ENCODE measurements at places on chromosomes 6 and 20.
A peak's percentile ranks its signal among the peaks of the same experiment; 100 is the strongest.

- DNase-seq: no peak
These were observed 2.6 kb downstream of the SIM1 start for GRCh38 chr6:100461917-100462705.

DNA sequence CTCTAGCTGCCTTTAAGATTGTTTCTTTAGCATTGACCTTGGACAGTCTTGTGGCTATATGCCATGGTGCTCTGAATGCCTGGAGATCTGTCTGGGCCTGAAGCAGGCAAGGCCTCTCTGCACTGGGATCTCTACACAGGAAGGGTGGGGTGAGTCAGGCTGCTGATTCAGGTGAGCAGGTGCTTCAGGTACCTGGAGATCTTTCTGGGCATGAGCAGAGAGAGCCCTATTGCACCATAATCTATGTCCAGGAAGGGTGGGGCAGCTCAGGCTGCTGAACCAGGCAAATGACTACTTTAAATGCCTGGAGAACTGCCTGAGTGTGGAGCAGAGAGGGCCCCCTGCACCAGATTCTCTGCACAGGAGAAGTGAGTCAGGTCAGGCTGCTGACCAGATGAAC lies 94.5 kb downstream of the TPBG start:
- no peak for DNase-seq

GRCh38 chr6:16168858-16169257 lies 40.0 kb downstream of the MYLIP start:
- no peak for DNase-seq

DNA sequence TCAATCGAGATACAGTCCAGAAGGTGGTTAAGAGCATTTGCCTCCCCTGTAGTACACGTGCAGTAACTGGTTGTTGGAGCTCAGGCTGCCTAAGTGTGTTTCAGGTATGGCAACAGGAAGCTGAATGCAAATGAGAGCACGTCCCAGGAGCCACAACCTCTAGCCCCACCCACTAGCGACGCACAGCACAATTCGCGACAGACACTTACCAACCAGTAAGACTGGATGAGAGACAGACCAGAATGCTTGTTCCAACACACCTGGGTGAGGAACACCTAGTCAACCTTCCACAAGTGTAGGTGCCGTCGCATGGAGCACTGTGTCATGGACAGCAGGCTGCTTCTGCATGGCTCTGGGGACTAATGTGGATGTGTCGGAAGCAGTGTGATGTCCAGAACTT lies 7.2 kb upstream of the SERPINB1 start:
- DNase-seq: no peak

DNA sequence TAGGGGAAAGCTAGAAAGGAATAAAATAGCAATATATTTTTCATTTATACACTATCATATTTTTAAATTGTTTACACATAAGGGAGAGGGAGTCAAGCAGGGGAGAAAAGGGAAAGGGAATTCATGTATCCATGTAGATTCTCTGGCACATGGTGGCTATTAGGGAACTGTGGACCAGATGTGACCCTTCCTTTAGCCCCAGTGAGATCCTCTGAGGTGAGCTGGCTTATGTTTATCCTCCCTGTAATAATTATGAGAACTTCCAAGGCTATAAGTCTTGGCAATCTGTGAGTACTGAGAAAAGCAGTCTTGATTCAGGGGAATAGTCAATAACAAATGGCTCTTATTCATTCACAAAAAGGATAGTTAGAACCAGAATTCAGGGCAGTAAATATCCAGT lies 42.6 kb downstream of the TSBP1 start:
- DNase-seq: no peak

GRCh38 chr6:56934876-56935275 lies 20.0 kb upstream of the BEND6 start:
- DNase-seq: no peak

- no peak for DNase-seq
These were observed at the start of gene RAB44 for GRCh38 chr6:36697481-36697903. Gene RAB44 (plus strand): TSS chr6:36697826. CDS start chr6:36704236, 6,410 bp downstream.

DNA sequence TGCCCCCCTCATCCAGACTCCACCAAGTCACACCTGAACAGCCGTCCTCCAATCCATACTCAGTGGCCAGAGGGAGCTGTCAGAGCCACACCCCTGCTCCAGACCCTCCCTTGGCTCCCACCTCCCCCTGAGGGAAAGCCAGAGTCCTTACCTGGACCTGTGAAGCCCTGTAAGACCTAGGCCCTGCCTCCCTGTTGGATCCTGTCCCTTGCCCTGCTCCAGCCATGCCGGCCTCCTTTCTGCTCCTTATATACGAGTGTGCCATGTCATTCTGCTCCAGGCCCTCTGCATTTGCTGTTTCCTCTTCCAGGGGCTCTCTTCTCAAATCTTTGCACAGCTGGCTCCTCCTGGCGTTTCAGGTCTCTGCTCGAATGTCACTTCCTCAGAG lies 100.3 kb upstream of the MYL9 start:
- no peak for DNase-seq

DNA sequence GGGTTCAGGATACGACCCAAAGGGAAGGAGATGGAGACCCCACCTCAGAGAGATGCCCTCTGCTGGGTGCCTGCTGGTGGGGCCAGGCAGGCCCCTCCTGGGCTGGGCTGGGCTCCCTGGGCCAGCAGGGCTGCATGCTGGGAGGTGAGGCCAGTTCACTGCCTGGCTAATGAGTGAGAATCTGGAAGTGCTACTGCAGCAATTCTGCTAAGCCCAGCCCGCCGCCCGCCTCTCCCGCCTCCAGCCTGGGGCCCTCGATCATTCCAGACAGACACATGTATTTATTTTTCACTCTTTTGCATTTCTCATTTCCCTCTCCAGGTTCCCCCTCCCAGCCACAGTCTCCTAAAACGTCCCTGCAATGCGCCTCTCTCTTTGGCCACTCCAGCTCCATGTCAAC lies 79.6 kb downstream of the CDH22 start:
- DNase-seq: peak; percentile 91

DNA sequence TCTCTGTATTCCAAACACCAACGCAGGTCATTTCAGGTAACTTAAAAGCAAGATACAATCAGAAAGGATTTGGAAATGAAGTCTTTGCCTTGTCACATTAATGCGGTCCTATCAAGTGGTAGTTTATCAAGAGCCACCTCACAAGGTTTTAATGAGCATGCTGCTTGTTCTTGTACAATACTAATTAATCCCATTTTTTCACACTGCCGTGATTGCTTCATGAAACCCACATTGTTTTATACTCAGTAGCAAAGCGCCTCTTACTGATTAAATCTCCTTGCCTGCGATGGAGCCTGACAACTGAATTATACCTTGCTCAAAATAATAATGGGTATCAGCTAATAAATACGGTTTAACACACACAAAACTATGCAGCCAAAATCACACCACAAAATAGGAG lies 234.1 kb upstream of the TSHZ2 start:
- no peak for DNase-seq

DNA sequence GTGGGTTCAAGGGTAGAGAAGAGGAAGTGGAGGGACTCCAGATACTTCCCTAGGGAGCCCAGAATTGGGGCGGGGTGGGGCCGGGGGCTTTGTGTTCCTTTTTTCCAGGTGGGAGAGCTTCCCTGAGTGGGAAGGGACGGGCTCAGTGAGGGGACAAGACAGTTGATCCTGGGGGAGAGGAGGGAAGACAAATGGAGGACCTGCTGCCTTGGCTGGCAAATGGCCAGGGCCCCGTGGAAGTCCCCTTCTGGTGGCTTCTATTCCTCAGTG lies 2.6 kb downstream of the CTSZ start:
- DNase-seq: no peak

DNA sequence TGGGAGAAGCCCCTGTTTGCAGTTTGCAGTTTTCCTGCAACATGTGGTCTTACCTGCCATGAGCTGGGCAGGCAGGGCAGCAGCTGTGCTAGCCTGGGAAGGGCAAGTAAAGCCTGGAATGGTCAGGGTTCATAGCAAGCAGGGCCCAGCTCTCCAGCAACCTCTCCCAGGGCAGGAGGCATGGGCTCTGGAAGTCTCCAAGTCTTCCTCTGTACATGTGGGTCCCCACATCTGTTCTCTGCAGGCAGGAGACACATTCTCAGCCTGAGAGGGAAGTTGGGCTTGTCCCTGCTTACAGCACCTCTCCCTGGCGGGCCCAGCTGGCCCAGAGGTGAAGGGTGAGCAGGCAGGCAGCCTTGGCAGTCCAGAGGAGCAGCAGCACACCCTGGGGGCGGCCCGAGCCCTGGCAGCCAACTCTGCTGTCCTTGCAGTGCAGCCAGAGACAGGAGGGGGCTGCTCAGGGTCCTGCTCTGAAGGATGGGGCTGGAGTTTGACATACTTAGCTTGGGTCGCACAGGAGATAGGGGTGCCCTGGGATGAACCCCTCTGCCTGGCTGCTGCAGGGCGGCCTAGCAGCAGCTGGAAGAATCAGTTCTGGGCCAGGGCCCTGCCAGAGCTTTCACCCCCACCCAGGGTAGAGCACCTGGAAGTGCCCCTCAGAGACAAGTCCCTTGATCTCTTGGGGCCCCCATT lies 176.0 kb downstream of the MRPL14 start:
- no peak for DNase-seq

- no peak for DNase-seq
These were observed 87.3 kb downstream of the SCML4 start for GRCh38 chr6:107736713-107737396.

DNA sequence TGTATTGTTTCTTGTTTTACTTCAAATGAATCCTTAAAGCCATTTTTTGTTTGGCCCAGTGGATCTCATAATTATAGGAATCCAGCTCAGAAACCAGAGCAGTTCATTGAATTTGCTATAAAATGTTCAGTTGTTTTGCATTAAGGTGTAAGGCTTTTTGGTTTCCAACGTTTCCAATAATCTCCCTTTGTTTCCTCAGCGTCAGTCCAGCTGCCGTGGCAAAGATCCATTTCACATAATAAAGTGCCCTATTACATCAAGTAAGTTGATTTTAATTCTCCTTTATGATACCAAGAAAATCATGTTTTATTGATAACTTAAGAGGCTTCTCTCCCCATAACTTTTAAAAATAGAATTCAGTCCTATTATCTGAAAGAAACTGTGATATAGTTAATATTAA lies 472.6 kb downstream of the UTRN start:
- no peak for DNase-seq

DNA sequence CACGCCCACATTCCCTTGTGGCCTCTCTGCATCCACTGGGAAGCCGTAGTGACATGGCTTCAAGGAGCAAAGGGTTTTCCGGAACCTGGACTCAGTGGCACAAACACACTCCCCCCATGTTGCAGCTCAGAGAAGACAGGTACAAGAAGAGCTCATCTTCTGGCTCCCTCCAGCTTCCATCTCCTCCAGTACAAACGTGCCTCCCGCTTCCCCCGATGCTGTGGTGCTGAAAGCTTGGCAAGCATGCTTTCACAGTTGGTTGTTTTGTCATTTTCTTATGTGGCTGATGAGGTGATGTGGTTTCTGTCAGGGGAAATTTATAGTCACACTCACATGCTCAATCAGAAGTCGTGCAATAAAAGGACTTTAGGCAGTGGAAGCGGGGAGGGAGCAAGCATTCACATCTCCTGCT lies 258.5 kb downstream of the KIF16B start:
- peak; percentile 71 for DNase-seq
